Large intestine (tissue), 12 donors: ENCODE measurements at places on chromosomes 5 and 9. TPM values are rescaled to one million over a fixed set of nuclear protein-coding genes. Genes with fewer than 3 reads are reported as not detected.

The PCDHGB7 gene
- 3.6 TPM for polyA plus RNA-seq

The CDO1 gene
- polyA plus RNA-seq = 5.7 TPM

The EXD3 gene
- polyA plus RNA-seq = 36.5 TPM

- no peak for DNase-seq
Observed at GRCh38 chr5:180018347-180019060, 53.1 kb downstream of the RNF130 start.

- no peak for DNase-seq
Observed at GRCh38 chr9:119963258-119963797, 594.1 kb upstream of the BRINP1 start.

DNA sequence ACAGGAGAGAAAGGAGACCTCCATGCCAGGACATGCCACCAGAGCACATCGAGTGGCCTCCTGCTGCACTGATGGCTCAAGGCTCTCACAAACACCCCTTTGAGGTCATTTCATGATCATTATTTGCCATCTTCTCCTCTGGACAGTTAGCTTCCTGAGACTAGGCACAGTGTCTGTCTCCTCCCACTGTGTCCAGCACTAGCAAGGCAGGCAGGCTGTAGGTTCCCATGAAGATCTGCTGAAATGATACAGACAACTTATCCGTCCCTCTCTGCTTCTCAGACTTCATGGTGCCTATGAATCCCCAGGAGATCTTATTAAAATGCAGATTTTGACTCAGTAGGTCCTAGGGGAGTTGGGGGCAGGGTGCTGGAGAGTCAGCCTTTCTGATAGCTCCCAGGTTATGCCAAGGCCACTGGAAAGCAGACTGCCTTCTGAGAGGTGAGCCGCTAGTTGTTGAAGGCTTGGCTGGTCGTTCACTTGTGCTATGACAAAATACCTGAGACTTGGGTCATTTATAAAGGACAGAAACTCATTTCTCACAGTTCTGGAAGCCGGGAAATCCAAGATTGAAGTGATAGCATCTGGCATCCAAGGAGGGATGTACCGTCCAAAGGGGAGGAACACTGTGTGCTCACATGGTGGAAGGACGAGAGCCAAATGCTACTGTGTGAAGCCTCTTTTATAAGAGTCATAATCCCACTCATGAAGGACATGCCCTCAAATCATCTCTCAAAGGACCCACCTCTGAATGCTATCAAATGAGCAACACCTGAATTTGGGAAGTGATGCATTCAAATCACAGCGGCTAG lies 183.4 kb downstream of the SPOCK1 start:
- no peak for DNase-seq
